ENCODE measurements at places on chromosomes 5 and 9. TPM values are rescaled to one million over a fixed set of nuclear protein-coding genes. Genes with fewer than 3 reads are reported as not detected.

The GABBR2 gene
- not detected for total RNA-seq

The MCTP1 gene
- total RNA-seq, result not detected

The TMEM252 gene
- total RNA-seq, result not detected

The PCDHGA12 gene
- total RNA-seq, result not detected

GRCh38 chr9:6471231-6471850 lies 58.3 kb downstream of the UHRF2 start:
- peaks cover 8% of the 10 kb centered on the region for H3K4me1 ChIP-seq
- peaks cover 13% of the 10 kb centered on the region for H3K36me3 ChIP-seq
- H3K27ac ChIP-seq, result peak overlapping the region; percentile 30
- no peaks in the 10 kb centered on the region for H3K27me3 ChIP-seq
- no peak for DNase-seq

DNA sequence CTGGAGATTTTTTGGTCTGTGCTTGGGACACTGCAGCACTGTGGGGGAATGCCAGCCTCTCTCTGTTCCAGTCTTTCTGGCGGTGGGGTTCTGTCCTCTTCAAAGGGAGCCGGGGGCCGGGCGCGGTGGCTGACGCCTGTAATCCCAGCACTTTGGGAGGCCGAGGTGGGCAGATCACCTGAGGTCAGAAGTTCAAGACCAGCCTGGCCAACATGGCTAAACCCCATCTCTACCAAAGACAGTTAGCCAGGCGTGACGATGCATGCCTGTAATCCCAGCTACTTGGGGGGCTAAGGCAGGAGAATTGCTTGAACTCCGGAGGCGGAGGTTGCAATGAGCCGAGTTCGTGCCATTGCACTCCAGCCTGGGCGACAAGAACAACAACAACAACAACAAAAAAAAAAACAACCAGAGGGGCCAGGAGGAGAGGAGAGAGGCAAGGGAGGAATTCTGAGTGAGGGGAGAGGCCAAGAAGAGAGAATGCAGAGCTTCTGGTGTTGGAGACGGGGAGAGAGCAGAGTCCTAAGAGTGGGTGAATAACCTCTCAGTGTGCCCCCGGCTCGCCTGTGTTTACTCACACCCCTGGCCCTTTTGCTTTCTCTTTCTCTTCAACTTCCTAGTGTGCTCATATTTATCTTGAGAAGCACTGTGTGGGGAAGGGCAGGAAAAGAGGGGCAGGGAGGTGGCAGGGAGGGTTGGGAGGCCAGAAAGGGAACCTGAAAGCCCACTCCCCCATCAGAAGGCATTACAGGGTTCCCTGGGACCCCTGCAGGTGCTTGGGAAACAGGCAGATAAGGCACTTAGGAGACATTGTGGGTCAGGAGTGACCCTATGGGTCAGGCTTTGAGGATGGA lies 3.2 kb upstream of the SET start:
- H3K27me3 ChIP-seq, result no peaks in the 10 kb centered on the region
- peak overlapping the region; percentile 97 for H3K4me3 ChIP-seq
- H3K27ac ChIP-seq, result peak overlapping the region; percentile 96
- H3K4me1 ChIP-seq, result peaks cover 48% of the 10 kb centered on the region

The IL3 gene
- not detected for total RNA-seq

DNA sequence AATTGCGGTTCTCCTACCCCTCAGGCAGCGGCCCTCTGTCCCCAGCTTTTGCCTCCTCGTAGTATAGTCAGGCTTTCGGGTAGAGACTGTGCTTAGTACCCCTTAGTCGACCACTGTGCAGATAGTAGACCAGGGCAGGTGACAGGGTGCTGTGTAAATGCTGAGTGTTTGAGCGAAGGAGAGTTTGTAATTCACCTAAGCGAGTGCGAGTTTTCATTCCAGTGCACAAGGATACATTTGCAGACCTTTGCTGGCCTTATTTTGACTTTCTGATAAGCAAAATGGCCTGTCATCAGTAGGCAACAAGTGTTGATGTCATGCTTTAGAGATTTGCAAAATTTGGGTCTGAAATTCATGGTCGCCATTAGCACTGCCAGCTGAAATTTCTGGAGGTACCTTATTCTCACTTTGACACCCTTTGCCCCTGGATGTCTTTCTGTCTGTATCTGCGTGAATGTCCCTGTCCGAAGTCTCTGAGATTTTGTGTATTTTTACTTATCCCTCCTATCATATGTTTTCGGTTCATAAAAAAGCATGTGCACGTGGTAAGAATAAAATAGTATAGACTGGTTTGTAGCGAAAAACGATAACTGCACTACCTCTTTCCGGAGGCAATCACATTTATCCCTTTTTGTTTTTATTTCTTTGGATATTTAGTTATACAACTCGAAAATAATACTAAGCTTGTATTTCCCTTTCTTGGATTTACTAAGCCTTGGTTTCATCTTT lies 1.9 kb downstream of the LMNB1 start:
- DNase-seq, result no peak
- no peaks in the 10 kb centered on the region for H3K27me3 ChIP-seq
- H3K27ac ChIP-seq, result peak overlapping the region; percentile 97
- H3K36me3 ChIP-seq, result peaks cover 48% of the 10 kb centered on the region

GRCh38 chr5:100771181-100771580 lies 131.9 kb downstream of the ST8SIA4 start:
- DNase-seq, result no peak
- no peak overlapping the region for H3K4me3 ChIP-seq
- no peaks in the 10 kb centered on the region for H3K36me3 ChIP-seq
- H3K27me3 ChIP-seq, result no peaks in the 10 kb centered on the region

GRCh38 chr9:86099701-86100364 lies 475 bp upstream of the GOLM1 start:
- peaks cover 4% of the 10 kb centered on the region for H3K4me1 ChIP-seq
- H3K27me3 ChIP-seq, result peaks cover 32% of the 10 kb centered on the region
- peak overlapping the region; percentile 77 for H3K4me3 ChIP-seq
- no peaks in the 10 kb centered on the region for H3K36me3 ChIP-seq
- no peak overlapping the region for H3K27ac ChIP-seq

DNA sequence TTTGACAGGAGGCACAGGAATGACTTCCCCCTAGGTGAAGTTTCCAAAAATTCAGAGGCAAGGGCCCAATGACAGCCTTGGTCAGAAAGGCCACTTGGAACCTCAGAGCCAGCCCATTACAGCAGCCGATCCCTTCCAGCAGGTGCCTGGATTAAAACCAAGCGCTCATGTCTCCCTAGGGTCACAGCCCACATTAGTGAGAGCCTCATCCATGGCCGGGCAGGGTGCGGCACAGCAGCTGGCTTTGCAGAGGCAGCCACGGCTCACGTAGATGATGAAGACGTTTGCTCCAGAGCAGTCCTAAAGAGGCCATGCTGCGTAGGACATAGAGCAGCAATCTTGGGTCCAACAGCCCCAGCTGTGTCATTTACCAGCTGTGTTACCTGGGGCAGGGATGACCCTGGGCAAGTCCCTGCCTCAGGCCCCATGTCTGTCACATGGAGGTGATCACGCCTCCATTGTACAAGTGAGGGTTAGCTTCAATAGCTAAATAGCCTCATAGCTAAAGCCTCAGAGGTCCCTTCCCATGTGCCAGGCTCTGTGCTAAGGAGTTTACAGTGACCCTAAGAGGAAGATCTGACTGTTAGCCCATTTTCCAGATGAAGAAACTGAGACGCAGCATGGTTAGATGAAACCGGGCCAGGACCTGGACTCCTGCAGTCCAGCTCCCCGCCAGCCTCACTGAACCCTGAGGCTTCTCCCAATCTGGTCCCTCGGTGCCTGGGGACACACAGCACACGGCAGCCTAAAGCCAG lies 39.2 kb downstream of the NEK6 start:
- no peak overlapping the region for H3K4me3 ChIP-seq
- H3K27me3 ChIP-seq, result peaks cover 10% of the 10 kb centered on the region
- H3K4me1 ChIP-seq, result peaks cover 9% of the 10 kb centered on the region
- no peak overlapping the region for H3K27ac ChIP-seq

- DNase-seq, result peak; percentile 53
- peaks cover 22% of the 10 kb centered on the region for H3K4me1 ChIP-seq
- no peak overlapping the region for H3K4me3 ChIP-seq
- no peaks in the 10 kb centered on the region for H3K27me3 ChIP-seq
Measured at GRCh38 chr9:4519604-4520003, 29.3 kb downstream of the SLC1A1 start.

GRCh38 chr5:60698336-60698735 lies 1.6 kb downstream of the DEPDC1B start:
- H3K27ac ChIP-seq, result no peak overlapping the region
- no peak overlapping the region for H3K4me3 ChIP-seq
- no peak for DNase-seq
- H3K27me3 ChIP-seq, result peaks cover 5% of the 10 kb centered on the region
- no peaks in the 10 kb centered on the region for H3K36me3 ChIP-seq

The PCDHGA7 gene
- total RNA-seq, result not detected

- peaks cover 9% of the 10 kb centered on the region for H3K4me1 ChIP-seq
- H3K27me3 ChIP-seq, result no peaks in the 10 kb centered on the region
- peak overlapping the region; percentile 77 for H3K4me3 ChIP-seq
- peaks cover 18% of the 10 kb centered on the region for H3K36me3 ChIP-seq
Measured at GRCh38 chr9:136943291-136944211, 987 bp downstream of the FBXW5 start.

- no peak overlapping the region for H3K4me3 ChIP-seq
- H3K27ac ChIP-seq, result no peak overlapping the region
- H3K27me3 ChIP-seq, result no peaks in the 10 kb centered on the region
- DNase-seq, result no peak
Measured at GRCh38 chr5:119016125-119016774, 27.9 kb upstream of the DTWD2 start.

GRCh38 chr9:75087289-75087823 lies 599 bp downstream of the NMRK1 start:
- no peaks in the 10 kb centered on the region for H3K27me3 ChIP-seq
- peaks cover 56% of the 10 kb centered on the region for H3K4me1 ChIP-seq
- peak overlapping the region; percentile 94 for H3K27ac ChIP-seq
- peaks cover 2% of the 10 kb centered on the region for H3K36me3 ChIP-seq
- peak overlapping the region; percentile 94 for H3K4me3 ChIP-seq
